ENCODE measurements at places on chromosomes 11 and 22. TPM values are rescaled to one million over a fixed set of nuclear protein-coding genes. Genes with fewer than 3 reads are reported as not detected.

VSTM5 gene
- not detected for total RNA-seq

PKP3 gene
- total RNA-seq, result 44.0 TPM

GAB4 gene
- not detected for total RNA-seq

PKDREJ gene
- under 0.01 TPM for total RNA-seq

BTG4 gene
- total RNA-seq, result 0.12 TPM

DCHS1 gene
- 3.8 TPM for total RNA-seq

NCF4 gene
- total RNA-seq, result not detected

CABP4 gene
- total RNA-seq, result not detected

CNTF gene
- 0.41 TPM for total RNA-seq

TRIM49D1 gene
- not detected for total RNA-seq

PHLDA2 gene
- 34.4 TPM for total RNA-seq

CLCF1 gene
- 8.1 TPM for total RNA-seq

SLC6A5 gene
- not detected for total RNA-seq

CASP1 gene
- 3.1 TPM for total RNA-seq

TRPC6 gene
- not detected for total RNA-seq

DSCAML1 gene
- total RNA-seq, result not detected

CABP7 gene
- 0.19 TPM for total RNA-seq

F2 gene
- not detected for total RNA-seq

CEND1 gene
- not detected for total RNA-seq

PYGM gene
- total RNA-seq, result not detected

APOL4 gene
- not detected for total RNA-seq

MYBPC3 gene
- not detected for total RNA-seq

MUS81 gene
- total RNA-seq, result 27.1 TPM

ALKBH8 gene
- total RNA-seq, result 7.3 TPM

NXPE2 gene
- total RNA-seq, result not detected

GAS2 gene
- total RNA-seq, result 0.22 TPM

Measured in A172 (cell line).